ENCODE measurements at places on chromosomes 4 and X.
A peak's percentile ranks its signal among the peaks of the same experiment; 100 is the strongest.

DNA sequence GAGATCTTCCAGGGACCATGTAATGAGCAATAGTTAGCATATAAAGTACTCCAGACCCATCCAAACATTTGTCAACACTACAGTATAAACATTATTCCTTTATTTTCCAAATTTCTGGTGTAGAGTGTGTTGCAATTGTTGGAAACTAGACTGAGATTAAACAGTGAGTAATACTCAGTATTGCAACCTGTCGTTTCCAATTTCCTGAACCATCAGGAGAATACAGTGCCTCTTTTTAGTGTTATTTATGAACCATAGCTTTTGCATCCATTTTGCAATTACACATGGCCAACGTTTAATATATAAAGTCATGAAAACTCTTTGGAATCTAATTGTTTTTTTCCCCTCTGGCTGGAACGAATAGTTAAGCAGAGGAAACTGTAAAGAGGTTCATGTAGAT, 58.3 kb upstream of the DHRSX start:
- DNase-seq, result no peak

DNA sequence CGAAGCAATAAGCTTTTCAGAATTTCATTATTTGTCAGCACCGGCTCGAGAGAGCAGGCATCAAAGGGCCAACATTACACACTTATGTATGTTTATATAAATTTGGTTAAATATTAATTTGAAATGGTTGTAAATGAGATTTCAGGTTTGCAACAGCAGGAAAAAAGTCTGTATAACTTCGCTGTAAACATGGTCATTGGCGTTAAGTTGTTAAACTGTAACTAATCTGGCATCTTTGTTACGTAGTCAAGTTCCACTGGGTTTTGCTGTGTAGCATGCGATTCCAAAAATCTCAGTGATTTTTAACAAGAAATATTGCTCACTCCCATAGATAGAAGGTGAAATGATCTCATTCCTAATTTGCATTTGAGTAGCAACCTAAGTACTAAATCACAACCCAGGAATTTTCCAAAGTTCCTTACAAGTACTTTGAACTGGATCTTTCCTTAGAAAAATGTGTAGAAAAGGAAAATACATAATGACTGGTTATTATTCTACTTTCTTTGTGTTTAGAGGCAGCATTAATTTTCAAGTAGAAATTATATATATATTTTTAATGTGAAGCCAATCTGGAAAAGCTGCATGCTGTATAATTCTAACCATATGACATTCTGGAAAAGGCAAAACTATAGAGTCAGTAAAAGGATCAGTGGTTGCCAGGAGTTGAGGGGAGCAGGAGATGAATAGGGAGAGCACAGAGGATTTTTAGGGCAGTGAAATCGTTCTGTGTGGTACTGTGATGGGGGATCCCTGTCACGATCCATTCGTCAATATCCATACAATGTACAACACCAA, 222.1 kb downstream of the CBR4 start:
- no peak for DNase-seq

- peak; percentile 18 for DNase-seq
Measured at GRCh38 chr4:109574443-109574850, 14.4 kb downstream of the MCUB start.

- DNase-seq, result no peak
Measured at GRCh38 chr4:47406408-47406807, 57.1 kb downstream of the COMMD8 start.

DNA sequence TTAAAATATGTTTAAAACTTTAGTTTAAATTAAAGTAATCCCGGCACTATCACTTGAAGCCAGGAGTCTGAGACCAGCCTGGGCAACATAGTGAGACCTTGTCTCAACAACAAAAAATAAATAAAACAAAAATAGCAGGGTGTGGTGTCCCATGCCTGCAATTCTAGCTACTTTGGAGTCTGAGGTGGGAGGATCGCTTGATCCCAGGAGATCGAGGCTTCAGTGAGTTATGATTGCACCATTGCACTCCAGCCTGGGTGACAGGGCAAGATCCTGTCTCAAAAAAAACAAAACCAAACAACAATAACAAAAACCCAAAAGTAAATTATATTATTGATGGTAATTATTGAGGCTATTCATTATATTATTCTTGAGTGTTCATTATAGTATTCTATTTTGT, 9.9 kb upstream of the PDLIM5 start:
- DNase-seq, result no peak

DNA sequence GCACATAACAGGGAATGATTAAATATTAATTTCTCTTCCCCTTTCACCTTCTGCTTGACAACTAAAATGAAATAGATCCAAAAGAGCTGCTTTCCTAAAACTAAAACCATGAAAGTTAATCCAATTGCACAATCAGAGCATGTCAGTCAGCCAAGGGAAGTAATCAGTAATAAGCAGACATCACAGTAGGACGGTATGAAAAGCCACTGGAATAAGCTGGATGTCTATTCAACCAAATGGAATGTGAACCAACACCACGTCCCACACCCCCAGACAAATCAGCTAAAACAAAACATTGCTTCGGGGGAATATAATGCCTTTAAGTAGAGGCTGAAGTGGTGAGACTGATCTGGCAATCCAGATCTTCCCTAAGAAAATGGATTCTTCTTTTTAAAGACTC, 859.4 kb upstream of the FTHL17 start:
- no peak for DNase-seq

DNA sequence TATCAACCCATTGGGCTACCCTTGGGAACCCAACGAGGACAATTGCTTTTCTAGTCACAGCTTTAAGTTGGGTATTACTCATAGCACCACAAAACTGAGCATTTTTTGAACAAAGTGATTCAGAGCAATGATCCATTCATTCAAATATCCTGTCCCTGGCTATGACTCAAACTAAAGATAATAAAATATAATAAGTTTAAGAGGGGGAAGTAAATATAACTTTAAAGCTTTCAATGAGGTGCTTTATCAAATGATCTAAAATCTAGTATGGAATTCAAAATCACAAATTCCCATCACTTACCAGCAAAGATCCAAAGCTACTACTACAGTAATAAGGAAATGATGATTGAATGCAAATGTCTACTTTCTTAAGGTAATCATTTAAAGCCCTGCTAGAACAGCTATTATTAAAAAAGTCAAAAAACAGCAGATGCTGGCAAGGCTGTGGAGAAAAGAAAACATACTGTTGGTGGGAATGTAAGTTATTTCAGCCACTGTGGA, 39.8 kb upstream of the S100G start:
- no peak for DNase-seq

DNA sequence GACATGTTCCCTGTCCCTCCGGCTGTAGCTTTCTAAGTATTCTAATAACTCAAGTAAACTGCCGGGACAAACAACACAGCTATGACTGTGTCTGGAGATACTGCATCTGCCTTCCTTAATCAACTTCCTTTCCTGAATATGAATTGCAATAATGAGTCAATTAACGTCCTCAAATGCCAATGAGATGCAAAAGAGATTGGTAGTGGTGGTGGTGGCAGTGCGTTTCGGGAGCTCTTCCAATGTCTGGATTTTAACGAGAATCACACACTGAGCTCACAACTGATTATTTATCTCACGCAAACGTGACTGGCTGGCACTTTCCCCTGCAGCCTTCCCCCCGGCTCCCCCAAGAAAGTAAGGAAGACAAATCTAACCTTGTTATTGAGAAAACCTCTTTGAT, 226.1 kb upstream of the GK2 start:
- no peak for DNase-seq

GRCh38 chr4:172141025-172141424, 327.8 kb downstream of the GALNTL6 start:
- DNase-seq, result no peak

DNA sequence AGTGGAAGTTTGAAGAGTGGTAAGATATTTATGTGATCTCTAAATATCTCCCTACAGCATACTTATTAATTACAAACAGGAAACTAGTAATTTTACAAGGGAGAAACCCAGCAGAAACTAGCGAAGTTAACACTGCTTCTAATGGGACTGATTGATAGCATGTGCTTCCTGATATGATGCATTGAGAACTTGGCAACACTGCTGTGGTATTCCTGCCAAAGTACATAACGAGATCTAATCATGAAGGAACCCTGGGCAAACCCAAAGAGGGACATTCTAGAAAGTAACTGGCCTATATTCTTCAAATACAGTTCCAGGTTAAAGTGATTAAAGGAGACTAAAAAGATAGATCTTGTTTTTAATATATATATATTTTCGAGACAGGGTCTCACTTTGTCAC, 4.6 kb upstream of the GPR34 start:
- no peak for DNase-seq

- no peak for DNase-seq
Measured at GRCh38 chr4:135548711-135549110, 1347.1 kb upstream of the PABPC4L start.

DNA sequence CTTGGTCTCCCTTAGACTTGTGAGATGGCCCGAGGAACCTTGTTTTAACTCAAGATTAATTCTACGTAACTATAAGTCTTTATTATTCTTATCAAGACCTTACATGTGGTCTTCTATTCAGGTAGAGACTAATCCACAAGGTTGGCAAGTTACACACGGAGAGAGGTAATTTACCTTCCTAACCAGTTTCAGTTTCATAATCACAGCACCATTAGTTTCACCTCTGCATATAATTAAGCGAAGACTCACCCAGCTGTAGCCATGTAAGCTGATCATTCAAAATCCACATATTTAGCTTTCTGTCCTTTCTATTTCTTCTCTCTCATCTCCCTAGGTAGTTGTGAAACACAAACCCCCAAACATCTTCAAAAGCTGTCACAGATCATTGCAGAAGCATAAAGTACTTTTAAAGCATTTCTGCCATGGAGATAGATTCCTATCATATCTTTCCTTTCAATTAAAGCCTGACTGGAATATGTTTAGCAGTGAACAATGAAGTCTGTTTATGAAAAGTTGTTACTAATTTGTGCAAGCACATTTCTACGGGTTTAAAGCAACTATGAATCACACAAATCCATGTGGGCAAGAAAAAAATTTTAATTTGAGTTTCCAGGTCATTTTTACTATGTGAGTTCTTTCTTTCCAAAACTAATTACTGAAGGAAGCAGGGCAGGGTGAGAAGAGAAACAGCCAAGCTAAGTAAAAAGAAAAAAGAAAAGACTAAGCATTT, 78.5 kb downstream of the BTC start:
- no peak for DNase-seq

DNA sequence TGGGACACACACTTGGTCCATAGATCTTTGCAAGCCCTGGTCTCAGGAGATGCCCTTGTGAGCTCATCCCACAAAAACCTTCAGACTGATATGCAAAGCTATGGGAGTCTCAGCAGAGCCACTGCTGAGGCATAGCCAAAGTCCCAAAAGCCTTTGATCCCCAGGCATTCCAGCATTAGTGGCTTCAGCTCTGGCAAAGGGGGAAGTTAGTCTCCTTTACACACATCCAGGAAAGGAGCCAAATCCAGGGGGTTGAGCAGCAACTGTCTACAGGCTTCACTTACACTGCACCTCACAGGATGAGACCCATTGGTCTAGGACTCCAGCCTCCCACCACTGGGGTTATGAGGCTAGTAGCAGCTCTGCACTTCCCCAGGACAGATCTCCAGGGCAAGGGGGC, 14.0 kb downstream of the PF4 start:
- DNase-seq, result no peak

DNA sequence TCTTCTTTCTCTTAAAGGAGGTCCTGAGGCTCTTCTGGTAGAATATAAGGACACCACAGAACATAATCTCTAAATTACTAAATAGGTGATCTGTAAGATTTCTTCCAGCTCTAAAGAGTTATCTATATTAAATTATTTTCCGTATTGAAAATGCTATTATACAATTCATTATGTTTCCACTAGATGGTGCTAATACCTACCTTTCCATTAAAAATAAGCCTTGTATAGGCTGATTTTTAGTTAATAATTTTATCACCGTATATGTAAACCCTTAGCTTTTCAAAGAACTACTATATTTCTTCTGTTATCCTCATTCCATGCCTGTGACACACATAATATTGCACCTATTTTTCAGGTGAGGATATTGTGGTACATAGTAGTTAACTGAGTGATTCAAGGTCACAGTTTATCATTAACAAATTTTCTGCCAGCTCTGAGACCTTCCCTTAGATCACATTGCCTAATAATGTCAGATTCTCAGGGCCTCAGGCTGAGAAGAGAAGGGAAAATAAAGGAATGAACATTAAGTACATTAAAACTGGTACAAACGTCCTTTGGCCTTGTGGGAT, 138.8 kb downstream of the TEX11 start:
- DNase-seq, result peak; percentile 0

GRCh38 chrX:24934279-24934678, 81.5 kb downstream of the ARX start:
- no peak for DNase-seq

DNA sequence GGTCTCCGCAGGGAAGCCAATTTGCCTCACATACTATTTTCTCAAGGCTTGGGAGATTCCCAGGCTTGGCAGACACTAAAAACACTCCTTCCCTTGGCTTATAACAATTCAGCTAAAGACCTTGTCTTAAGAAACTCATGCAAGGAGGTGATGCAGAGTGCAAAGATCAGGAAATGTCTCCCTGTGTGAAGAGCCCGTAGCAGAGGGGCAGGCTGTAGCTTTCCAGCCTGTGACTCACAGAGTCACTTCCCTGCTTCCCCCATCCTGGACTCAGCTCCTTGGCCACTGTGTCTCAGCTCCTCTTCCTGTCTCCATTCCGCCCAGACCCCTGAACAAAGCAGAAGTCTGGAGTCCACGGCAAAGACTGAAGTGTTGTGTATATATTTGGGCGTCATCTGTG, 56.1 kb downstream of the KDR start:
- no peak for DNase-seq

DNA sequence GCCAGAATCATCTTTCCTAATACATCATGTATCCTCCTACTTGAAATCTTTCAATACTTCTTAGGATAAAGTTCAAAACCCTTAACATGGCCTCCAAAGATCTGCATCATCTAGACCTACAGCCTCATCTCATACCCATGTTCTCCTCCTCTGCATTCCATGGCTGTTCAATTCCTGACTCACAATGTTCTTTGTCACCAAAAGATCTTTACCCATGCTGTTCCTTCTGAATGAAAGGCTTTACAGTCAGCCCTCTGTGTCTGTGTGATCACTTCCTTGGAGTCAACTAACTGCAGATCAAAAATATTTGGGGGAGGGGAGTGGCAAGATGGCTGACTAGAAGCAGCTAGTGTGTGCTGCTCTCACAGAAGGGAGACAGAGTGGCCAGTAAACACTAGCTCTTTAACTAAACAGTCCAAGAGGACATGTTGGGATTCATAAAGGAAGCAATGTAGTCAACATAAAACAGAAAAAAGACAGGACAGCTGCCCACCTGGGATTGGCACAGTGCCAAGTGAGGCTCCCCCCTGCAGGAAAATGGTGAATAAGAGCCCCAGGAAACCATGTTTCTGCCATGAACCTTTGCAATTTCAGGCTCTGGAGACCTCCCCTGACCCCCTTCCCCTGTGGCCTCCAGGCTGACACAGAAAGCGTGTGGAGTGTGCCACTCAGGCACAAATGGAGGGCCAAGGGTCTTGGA, 31.9 kb downstream of the CBR4 start:
- no peak for DNase-seq

GRCh38 chrX:9671998-9672397, 93.6 kb downstream of the GPR143 start:
- DNase-seq, result peak; percentile 27

- no peak for DNase-seq
Measured at GRCh38 chrX:150643271-150643670, 49.9 kb upstream of the MTMR1 start.
